ENCODE measurements at places on chromosomes 1 and 21. TPM values are rescaled to one million over a fixed set of nuclear protein-coding genes. Genes with fewer than 3 reads are reported as not detected.

The AZIN2 gene
- 2.1 TPM for total RNA-seq

DNA sequence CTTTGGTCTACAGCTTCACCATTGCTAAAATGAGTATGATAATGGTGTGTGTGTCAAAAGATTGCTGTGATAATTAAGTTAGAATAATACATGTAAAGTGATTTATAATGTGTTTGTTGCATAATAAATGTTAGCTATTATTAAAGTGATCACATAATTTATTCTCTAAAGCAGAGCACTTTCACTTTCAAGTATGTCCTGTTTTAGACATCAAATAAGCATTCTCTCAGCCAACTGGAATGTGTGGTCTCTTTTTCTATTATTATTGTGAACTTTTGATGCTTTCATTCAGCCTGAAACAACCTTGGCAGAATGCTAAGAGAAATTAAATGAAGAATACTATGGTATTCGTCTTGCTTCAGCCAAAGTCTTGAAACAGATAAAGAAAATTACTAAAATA, 102.8 kb upstream of the COL11A1 start:
- DNase-seq = no peak

DNA sequence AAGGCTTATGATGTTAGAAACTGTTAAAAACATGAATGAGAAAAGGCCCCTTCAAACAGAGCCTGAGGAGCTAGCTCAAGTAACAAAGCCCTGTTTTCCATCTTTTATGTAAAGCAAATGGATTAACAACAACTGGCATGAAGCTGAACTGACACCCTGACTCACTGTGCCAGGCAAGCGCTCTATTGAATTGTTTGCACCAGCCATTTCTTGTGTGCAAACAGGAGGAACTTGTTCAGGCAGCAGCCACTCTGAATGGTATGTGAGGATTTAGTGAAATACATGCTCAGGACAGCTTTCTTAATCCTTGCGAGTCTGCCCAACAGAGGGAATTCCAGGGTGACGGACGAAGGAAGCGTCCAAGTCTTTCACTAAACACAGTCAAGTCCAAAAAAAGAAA, 291.1 kb upstream of the ADGRL2 start:
- no peak for DNase-seq

DNA sequence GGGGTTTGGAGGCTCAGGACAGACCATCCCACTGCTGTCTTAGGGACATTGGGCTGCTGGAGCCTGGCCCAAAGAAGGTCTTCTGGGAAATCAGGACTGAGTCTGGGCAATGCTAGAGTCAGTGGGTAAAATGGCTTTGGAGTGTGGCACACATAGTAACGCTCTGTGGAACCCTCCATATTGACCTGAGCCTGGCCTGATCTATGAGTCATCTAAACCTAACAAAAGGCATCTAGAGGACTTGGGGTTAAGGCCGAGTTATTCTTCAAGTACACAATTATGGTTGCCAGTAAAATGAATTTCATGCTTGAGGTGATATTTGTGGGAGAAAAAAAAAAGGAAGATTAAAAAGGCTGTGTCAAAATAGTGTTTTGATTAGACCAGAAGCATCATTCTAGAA, 77.7 kb downstream of the ST6GALNAC5 start:
- DNase-seq = no peak
